ENCODE measurements at places on chromosomes 6 and 20.

- DNase-seq: no peak
Observed at GRCh38 chr20:3413393-3413889, 6.0 kb upstream of the DNAAF9 start.

DNA sequence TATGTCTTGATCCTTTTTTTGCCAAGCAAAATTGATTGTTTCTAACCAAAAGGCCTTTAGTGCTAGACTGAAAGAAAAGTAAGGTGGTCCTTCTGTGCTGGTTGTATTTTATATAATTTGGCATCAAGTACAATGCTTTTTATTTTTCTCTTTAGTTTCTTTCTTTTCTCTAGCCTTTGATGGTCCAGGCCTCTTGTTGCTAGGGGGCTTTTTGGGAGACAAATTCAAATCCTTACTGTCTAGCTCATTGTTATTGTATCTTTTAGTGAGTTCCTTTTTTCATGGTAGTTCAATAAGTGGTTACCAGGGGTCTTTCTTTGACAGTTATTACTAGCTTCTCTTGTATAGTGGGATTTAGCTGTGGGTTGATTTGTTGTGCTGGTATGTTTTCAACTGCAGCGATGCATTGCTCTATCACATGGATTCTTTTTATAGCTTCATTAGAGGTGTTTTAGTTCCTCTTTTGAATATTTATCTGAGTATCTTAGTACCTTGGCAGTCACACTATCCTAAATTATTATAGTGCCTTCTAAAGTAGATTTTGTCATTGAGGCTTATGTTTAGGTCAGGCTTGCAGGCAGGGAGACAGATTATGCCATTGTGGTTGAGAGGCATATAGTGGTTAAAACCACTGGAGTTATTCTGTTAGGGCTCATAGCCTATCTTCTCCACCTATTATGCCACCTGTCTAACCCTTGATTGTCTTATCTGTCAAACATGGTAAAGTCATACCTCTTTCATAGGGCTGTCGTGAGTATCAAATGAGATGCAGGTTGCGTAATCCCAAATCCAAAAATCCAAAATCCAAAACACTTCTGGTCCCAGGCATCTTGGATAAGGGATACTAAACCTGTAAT, 49.5 kb downstream of the KCNS1 start:
- DNase-seq: no peak

- DNase-seq: no peak
Observed at GRCh38 chr6:20868397-20869096, 334.3 kb downstream of the CDKAL1 start.

DNA sequence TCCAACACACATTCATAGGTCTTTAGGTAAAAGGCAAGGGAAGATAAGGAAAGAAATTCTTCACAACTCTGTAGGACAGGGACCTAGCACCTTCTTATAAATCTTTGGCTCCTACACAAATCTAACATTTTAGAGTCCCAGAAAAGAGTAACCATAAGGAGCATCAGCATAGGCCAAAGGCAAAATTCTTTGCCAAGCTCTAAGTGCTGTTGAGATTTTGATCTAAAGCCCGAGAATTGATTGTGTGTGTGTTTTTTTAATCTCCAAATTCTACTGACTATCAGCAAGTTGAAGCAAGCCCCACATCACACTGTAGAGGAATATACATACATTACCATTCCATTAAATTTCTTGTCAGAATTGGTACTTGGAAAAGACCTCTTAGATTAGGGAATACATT, 233.6 kb downstream of the BTBD9 start:
- no peak for DNase-seq

- no peak for DNase-seq
Observed at GRCh38 chr6:94300424-94301144, 881.2 kb upstream of the EPHA7 start.

DNA sequence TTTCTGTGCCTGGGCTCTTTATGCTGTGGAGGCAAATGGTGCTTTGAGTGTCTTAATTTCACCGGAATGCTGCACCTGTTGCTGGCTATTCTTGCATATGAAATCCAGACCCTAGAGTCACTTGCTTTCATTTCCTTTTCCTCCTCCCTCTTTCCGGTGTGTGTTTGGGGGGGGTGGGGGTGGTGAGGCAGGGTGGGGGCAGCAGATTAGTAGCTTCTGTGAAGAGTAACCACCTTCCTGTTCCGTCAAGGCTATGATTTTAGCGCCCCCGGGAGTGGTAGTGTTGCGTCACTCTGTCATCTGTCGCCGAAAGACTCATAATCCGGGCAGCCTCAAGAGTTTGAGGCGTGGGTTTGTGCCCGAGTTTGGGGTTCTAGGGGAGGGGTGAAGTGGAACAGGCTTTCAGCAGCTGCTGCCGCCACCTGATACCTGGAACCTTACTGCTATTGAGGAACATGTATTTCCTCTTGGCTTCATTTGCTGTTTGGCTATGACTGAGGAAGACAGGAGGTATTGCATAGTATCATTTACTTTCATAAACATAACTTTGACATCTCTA, 49.1 kb downstream of the UTRN start:
- peak; percentile 70 for DNase-seq

DNA sequence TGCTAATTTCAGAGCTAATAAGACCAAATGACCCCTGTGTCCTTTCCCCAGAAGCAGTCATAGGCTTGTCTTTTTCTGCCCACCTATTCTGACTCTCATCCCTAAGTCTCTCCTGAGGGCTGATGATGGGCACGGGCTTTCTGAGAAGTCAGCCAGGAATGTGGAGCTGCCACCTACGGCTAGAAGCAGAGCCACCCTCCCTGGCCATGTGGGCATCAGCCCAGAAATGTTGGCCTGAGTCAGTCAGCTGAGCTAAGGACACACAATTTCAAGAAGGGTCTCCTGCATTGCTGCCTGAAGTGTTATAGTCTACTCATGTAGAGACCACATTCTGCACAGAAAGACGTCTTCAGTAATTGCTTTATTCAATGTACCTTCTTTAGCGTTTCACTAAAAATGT, 17.1 kb downstream of the MYLIP start:
- DNase-seq: no peak

GRCh38 chr20:50504231-50504823, 5.9 kb upstream of the PTPN1 start:
- DNase-seq: no peak

DNA sequence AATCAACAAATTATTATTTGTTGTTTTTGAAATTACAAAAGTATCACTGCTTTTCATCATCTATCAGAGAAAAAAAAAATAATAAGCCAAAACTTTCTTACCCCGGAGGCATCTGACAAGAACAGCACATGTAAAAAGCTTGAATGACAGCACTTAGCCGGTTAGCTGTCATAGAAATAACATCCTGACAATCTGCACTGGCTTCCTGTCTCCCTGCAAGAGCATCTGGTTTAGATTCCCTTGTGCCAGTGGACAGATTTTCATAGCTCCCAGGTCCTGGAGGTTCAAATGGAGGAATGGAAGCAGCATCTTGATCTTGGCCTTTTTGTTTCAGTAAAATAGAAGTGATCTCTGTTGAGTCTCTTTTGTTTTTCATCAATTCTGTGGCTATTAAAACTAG, 74.8 kb downstream of the HACE1 start:
- no peak for DNase-seq
